ENCODE measurements at places on chromosomes 2 and 18.

- no peak for DNase-seq
These were observed 103.7 kb downstream of the SLC4A3 start for GRCh38 chr2:219731173-219731572.

DNA sequence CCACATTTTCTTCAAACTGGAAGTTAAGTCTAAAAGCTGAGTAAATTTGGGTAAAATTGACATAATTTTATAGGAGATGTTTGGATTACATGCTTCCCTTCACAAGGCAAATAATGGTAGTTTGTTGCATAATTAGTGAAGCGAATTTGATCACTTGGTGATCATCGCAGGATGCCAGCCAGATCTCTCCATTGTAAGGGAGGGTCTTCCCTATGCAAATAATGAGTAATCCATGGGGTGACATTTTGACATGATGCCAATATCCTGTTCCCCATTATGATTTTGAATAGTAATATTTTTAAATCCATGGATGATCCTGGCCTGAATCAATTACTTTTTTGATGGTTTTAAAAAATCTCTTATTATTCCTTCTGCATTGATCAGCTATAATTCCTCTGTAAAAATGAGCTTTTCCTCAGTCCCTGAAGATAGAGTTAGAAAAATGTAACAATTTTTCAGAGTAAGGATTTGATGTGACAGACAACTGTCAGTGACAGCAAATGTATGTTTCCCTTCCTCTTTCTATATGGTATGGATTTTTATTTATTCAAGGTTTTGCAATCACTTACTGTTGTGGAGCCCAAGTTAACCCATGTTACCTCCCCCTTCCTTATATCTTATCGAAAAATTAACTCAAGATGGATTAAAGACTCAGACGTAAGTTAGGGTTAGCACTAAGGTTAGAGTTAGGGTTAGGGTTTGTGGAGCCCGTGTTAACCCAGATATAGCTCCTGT lies 21.4 kb downstream of the CCL20 start:
- DNase-seq: no peak

GRCh38 chr2:238883421-238883901 lies 35.6 kb downstream of the TWIST2 start:
- DNase-seq: no peak

DNA sequence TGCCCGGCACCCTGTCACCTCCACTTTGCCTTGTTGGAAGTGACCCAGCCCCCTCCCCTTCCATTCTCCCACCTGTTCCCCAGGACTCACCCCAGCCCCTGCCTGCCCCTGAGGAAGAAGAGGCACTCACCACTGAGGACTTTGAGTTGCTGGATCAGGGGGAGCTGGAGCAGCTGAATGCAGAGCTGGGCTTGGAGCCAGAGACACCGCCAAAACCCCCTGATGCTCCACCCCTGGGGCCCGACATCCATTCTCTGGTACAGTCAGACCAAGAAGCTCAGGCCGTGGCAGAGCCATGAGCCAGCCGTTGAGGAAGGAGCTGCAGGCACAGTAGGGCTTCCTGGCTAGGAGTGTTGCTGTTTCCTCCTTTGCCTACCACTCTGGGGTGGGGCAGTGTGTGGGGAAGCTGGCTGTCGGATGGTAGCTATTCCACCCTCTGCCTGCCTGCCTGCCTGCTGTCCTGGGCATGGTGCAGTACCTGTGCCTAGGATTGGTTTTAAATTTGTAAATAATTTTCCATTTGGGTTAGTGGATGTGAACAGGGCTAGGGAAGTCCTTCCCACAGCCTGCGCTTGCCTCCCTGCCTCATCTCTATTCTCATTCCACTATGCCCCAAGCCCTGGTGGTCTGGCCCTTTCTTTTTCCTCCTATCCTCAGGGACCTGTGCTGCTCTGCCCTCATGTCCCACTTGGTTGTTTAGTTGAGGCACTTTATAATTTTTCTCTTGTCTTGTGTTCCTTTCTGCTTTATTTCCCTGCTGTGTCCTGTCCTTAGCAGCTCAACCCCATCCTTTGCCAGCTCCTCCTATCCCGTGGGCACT lies 4.5 kb downstream of the RETREG2 start:
- no peak for DNase-seq

- no peak for DNase-seq
These were observed 170.5 kb downstream of the SH3RF3 start for GRCh38 chr2:109299536-109299935.

DNA sequence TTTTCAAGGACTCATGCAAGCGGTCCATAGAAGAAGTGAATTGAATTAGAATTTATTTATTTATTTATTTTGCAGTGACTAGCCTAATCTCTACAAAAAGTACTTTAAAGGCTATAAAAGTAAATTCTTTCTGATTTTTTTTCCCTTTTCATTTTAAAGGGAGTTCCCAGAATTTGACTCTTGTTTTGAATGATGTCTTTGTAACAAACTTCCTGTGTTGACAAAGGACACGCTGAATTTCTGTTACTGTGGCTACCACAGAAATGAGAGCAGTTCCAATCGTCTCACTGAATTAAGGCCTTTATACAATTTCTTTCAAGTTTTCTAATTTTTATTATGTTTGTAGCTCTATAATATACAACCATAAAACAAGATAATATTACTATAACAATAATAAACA lies 46.3 kb upstream of the LPIN2 start:
- no peak for DNase-seq

GRCh38 chr2:105365206-105365605 lies 27.9 kb downstream of the C2orf49 start:
- DNase-seq: no peak

Measured in stimulated activated CD8-positive, alpha-beta memory T cell treated with anti-CD3 and anti-CD28 coated beads, Interleukin-2, amount 100 ng/mL, for 1 hour (primary cell).